ENCODE measurements at places on chromosomes 12 and 14. TPM values are rescaled to one million over a fixed set of nuclear protein-coding genes. Genes with fewer than 3 reads are reported as not detected.

- no peak for DNase-seq
These were observed 71.8 kb upstream of the GZMB start for GRCh38 chr14:24705840-24706239.

GRCh38 chr12:110578694-110579534 lies 4.2 kb downstream of the PPTC7 start:
- DNase-seq, result no peak

CCDC77 gene
- total RNA-seq, result 12.9 TPM

PLEKHD1 gene
- not detected for total RNA-seq
